ENCODE measurements at places on chromosomes 5 and 9.

- no peak for DNase-seq
Observed at GRCh38 chr9:85994191-85994590, 53.2 kb downstream of the NAA35 start.

DNA sequence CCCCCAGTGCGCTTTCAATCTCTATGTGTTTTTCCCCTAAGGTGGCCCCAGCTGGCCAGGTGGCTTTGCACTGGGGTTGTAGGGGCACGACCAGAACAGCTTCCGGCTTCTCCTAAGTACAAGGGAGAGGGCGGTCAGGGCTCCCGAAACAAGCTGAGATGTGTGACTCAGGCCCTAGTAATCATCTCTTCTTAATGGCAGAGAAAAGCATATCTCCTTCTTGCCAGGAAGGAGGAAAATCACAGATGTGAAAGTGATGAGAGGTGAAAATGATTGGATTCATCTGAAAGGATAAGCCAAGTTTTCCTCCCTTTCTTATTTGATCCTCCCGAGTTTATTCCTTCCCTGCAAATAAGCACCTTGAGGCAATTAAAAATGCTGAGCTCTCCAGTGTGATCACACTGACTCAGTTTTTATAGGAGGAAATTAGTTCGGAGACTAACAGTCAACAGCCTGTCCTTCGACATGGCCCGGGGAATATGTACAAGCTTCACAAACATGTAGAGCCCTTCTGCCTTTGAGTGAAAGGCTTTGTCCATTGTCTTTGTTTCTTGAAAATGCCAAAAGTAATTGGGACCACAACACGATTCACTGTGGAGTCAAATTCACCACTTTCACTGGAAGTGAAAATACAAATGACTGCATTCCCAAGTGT is 514.8 kb downstream of the PSAT1 start:
- no peak for DNase-seq

- peak; percentile 14 for DNase-seq
Observed at GRCh38 chr9:111621895-111622480, 9.1 kb upstream of the DNAJC25 start.

DNA sequence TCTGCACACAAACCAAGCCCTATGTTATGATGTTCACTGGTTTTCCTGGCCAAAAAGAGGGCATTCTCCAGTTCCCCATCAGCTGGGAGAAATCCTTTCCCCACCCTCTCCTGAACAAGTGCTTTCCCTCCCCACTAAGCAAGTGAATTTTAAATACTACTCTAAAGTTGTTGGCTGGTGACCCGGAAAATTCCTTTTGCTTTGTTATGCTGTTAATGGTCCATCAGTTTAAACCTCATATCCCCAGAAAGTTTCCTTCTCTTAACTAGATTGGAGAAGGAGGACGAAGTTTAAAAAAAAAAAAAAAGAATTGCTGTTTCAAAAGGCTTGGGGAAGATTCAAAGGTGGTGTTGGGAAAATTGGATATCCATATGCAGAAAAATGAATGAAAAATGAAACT is 21.9 kb upstream of the SPRY4 start:
- no peak for DNase-seq

GRCh38 chr5:105882956-105883481 is 1787.7 kb downstream of the EFNA5 start:
- no peak for DNase-seq

DNA sequence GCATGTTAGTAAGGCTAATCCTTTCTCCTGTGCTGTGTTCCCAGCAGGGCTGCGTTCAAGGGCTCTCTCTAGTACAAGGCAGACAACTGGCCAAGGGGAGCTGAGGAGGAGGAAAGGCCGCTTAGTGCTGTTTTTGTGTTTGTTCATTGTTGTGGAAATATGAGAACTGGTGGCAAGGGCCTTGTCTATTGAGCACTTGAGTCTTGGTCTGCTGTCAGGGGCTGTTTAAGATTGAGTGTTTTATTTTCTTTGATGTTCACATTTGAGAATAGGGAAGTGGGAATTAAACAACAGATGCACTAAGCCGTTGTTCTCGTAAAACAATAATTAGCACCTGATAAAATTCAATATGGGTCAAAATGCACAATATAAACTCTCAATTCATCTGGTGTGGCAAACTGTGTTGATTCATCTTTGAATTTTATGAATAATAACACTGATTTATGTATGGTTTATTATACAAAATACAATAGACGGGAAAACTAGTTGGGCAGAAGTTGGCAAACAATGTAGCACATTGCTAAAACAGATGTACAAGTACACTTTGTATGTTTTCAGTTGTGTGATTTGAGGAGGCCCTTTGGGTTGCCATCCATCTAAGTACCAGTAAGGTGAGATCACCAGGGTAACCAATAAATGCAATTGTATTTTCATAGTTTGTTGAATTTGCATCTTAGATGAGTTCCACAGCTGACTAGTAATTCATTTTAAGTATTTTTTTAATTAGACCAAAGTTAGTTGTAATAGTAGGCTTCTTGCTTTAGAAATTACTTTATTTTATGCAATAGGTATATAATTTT is 97.6 kb upstream of the GRHPR start:
- DNase-seq, result no peak

- DNase-seq, result no peak
Observed at GRCh38 chr9:79984429-79985067, 412.8 kb downstream of the TLE4 start.

DNA sequence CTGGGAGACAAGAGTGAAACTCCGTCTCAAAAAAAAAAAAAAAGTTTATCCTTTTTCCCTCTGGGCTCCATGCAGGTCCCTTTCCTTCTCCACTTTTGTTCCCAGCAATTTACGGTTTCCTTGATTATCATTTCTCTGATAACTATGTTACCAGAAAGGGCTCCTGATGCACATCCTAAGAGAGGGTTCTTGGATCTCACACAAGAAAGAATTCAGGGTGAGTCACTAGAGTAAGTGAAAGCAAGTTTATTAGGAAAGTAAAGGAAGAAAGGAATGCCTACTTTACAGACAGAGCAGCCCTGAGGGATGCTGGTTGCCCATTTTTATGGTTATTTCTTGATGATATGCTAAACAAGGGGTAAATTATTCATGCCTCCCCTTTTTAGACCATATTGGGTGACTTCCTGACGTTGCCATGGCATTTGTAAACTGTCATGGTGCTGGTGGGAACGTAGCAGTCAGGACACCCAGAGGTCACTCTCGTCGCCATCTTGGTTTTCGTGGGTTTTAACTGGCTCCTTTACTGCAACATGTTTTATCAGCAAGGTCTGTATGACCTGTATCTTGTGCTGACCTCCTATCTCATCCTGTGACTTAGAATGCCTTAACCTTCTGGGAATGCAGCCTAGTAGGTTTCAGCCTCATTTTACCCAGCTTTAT is 13.5 kb upstream of the MELK start:
- no peak for DNase-seq

DNA sequence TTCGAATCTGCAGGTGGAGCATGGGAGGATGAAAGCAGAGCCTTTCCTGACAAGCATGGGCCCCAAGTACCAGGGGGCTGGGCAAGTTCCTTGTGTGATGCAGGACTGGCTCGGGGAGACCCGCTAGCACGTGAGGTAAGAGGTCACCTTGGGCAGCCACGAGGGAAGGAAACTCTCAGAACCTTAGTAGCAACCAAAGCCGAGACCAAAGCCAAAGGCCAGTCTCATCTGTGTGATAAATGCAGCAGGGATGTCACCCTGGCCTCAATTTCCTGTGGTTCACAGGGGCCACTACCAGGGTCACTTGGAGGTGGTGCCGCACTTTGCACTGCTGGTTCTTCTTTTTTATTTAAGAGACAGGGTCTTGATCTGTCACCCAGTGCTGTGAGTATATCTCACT is 39.5 kb downstream of the PRRT1B start:
- no peak for DNase-seq

- DNase-seq, result no peak
Observed at GRCh38 chr5:14505310-14506139, 76.1 kb upstream of the OTULINL start.

DNA sequence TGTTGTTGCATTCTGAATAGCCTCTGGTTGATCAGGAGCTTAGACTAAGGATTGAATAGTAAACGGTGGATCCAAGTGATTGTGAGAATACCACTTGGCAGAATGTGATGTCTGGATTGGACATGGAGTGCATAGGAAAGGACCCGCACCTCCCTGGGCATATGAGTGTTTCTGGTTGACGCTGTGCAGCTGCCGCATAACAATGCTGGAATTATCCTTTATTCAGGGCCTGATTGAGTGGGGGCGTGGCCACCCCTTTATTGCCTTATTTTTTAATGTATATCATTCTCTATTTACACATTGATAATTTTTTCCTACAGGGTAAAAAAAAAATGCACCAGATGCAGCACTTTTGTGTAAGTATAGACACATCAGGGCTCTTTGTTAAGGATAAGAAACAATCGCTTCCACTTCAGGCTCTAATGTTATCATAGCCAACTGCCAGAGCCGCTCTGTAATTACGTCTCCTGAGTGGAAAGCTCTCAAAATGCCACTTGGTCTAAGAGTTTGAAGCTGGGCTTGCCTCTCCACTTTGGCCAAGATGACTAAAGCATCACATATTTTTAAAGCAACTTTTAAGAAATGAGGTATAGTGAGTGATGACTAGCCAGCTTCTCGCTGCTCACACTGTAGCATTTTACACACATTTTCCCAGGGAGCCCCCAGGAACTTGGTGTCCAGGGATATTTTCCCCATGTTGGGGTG is 5.7 kb downstream of the FGD3 start:
- no peak for DNase-seq
